ENCODE measurements at places on chromosomes 1 and 21.
A peak's percentile ranks its signal among the peaks of the same experiment; 100 is the strongest.

- no peak for DNase-seq
These were observed 36.2 kb upstream of the UBE2U start for GRCh38 chr1:64167176-64167575.

GRCh38 chr1:111204201-111204982, 3.9 kb upstream of the DENND2D start:
- no peak for DNase-seq

GRCh38 chr1:160576884-160577283, 2.4 kb downstream of the CD84 start:
- DNase-seq = no peak

GRCh38 chr1:92691925-92692324, 93.0 kb downstream of the EVI5 start:
- DNase-seq = no peak

DNA sequence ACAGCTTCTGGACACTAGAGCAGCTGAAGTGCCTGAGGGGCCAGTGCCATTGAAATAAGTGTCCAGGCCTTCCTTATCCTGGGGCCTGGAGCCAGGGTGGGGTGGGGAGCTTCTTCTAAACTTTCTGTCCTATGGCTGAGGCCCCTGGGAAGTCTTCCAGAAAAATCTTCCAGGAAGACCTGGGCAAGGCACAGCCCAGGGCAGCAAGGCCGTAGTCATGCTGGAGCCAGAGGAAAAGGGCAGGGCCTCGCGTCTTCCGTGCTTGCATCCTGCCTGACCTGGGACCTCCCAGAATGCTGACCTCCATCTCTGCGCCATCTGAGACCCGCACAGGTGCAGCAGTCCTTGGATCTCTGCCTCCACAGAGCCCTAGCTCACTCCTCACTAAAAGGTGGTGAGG, 96.7 kb upstream of the SLC44A3 start:
- no peak for DNase-seq

- DNase-seq = peak; percentile 35
These were observed 5.8 kb downstream of the KISS1 start for GRCh38 chr1:204190212-204191211.

GRCh38 chr1:10897981-10898728, 101.7 kb upstream of the CASZ1 start:
- no peak for DNase-seq

- no peak for DNase-seq
These were observed 143.4 kb upstream of the KCNK2 start for GRCh38 chr1:214939180-214939579.

DNA sequence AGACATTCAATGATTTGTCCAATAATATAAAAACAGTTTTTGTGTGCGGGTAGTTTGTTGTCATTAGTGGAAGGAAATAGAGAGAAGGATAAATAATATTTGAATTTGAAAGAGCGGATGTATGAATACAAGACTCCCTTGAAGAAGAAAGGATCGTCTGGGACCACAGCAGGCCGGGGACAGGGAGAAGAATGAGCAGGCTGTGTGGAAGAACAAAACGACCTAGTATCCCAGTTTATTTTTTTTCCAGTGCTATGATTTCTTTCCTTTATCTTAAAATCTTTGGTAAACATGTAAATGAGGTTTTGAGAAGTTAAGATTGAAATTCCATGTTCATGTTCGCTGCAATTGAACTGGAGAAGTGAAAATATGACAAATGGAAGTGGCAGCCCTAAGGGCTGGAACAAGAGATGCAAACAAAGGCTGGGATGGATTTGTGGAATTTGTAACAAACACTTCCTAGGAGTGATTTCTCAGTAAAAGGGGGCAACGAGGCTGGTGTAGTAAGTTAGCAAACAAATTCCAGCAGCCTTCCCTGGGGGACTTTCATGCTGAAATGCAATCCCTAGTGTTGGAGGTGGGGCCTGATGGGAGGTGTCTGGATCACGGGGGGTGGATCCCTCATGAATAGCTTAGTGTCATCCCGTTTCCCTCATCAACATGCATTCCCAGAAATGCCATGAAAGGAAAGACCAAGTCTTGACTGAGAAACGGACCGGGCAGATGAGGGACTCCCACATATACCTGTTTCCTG, 10.2 kb upstream of the IFI16 start:
- DNase-seq = peak; percentile 88

DNA sequence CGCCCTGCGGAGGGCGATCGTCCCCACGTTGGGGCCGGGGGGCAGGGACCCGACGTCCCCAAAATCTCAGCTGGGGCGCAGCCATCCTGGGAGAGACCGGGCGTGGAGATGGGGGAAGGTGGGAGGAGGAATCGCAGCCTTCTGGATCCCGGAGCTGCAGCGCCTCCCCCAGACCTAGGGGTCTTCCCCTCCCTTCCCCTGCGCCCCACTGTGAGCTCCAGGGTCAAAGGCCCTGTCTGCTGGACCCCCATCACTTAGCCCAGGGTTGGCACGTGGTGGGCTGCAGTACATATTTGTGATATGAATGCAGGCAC, 90.2 kb upstream of the VAMP3 start:
- DNase-seq = no peak

DNA sequence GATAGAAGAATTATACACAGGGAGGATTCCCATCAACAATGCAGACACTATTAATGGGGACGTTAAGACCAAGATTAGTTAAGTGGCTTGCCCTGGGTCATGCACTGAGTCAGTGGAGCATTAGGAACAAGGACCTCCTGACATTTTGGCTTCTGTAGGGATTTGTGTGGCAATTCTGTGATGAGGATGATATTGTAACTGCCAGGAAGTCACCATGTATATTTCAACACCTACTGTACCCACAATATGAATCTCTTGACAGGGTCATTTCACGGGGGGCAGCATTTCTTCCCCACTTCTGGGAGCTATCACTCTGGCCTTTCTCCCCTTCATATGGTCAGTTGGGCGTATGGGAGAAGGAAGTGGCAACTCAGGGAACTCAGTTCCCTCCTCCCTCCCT, 134.9 kb downstream of the RUNX1 start:
- DNase-seq = no peak

GRCh38 chr1:115668579-115668978, 26.8 kb downstream of the VANGL1 start:
- DNase-seq = no peak

All from A673 (cell line).